ENCODE measurements at places on chromosomes 6 and 20.

GRCh38 chr6:144377586-144378210, 92.6 kb downstream of the UTRN start:
- no peak for DNase-seq

DNA sequence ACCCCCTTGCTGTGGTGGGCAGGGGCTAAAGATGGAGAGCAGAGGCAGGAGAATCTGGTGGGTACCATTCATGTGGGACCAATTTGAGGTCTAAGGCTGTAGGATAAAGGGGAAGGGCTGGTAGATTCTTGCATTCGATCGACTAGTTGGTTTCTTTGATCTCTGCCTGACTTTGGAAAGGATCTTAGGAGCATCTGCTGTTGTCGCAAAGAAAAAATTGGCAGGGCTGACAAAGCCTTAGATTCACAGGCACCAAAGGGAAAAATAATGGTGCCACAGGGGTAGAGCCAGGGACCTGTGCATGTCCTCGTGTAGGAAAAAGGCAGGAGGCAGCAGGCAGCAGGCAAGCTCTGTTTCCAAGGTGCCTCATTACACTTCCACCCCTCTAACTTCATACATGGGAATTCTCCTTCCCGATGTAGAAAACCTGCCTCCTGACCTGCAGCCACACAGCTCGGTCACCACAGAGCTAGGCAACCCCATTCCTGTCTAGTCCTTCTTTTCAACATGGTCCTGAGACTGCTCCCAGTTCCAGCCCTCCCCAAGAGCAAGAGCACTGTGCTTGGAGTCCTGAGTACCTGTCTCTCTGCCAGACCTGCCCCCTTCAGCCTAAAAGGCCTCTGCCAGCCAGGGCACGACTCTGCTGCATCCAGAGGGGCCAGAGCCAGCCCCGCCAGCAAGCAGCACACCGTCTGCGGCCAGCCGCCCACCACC, 71.9 kb downstream of the FGD2 start:
- no peak for DNase-seq

- DNase-seq, result no peak
These were observed 33.3 kb upstream of the TXLNB start for GRCh38 chr6:139325125-139325524.

- DNase-seq, result peak; percentile 55
These were observed 21.5 kb downstream of the OR2B2 start for GRCh38 chr6:27890445-27891319.

DNA sequence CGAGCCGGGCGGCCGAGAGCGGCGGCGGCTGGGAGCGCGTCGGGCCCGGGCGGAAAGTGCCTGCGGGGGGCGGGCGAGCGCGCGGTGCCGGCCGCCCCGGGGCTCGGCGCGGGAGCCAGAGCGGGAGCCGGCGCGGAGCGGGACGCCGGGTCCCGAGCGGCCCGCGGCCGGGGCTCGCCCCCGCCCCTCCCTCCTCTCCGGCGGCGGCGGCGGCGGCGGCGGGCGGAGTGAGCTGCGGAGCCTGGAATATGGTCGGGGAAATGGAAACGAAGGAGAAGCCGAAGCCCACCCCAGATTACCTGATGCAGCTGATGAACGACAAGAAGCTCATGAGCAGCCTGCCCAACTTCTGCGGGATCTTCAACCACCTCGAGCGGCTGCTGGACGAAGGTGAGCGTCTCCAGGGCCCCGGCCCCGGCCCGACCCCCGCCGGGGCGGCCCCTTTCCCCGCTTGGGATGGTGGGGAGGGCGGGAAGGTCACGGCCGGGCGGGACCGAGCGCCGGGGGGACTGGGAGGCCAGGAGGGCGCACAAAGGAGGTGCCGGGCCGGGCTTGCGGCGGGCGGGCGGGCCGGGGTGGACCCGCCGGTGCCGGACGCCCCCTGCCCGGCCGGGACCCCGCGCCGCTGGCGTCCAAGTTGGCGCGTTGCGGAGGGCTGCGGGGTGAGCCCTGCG, 565 bp downstream of the QKI start:
- no peak for DNase-seq

DNA sequence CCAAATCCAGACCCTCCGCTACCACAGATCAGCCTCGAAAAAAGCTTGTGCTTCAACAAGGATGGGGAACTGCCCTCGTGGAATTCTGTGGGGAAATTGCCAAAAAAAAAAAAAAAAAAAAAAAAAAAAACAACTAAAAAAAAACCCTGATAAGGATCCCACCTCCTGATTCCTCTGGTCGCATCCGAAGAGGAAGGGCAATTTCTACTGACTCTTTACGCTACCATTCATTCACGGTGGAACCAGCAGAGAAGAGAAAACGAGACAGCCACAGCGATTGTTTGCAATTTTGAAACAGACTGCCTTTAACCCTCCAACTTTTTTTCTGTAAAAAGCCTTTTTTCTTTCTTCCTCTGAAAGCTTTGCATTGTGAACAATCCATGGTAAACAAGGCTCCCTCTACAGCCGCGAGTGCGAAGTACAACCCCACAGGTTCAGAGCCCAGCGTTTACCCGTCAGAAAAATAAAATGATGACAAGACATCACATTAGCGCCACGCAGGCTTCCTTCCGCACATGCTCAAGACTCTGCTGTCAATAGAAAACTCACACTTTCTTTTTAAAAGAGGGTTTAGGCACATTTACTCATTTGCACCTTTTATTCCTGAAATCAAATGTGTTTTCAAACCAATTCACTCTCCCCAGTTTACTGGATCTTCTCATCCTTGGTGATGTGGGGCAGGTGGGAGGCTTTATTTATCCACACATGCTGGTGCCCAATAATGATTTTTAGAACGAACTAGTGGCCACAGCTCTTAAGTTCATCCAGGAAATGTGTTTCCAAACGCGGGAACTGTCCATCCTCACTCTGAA, 100.0 kb downstream of the NOL4L start:
- peak; percentile 82 for DNase-seq

DNA sequence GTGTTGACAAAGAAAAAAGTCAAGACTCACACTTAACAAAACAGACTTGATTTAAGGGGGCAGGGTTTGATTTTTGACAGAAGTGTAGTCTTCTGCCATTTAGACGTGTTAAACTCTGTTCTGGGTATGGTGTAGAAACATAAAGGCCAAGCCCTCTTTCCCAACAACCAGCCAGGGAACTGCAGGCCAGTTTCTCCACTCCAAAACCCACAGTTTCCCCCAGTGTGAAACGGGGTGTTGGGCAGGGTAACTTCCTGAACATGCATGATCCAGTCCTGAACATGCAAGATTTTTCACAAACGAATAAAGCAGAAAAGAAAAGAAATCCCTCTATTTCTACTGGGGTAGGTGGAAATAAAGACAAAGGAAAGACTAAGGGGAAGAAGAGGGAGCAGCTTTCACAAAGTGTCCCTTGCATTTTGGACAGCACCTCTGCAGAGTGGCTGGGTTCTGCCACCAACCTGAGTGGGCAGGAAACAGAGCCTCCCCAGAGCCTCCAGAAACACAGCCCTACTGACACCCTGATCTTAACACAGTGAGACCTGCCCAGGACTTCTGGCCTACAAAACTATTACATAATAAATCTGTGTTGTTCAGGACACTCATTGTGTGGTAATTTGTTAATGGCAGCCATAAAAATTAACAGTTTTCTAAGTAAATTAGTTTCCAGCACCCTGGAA, 7.5 kb downstream of the APMAP start:
- DNase-seq, result peak; percentile 41

- no peak for DNase-seq
These were observed 5.8 kb upstream of the ME1 start for GRCh38 chr6:83436674-83437073.

GRCh38 chr20:3040086-3040485, 3.3 kb upstream of the GNRH2 start:
- no peak for DNase-seq

GRCh38 chr20:50292591-50293283, 102.1 kb downstream of the CEBPB start:
- DNase-seq, result peak; percentile 95

DNA sequence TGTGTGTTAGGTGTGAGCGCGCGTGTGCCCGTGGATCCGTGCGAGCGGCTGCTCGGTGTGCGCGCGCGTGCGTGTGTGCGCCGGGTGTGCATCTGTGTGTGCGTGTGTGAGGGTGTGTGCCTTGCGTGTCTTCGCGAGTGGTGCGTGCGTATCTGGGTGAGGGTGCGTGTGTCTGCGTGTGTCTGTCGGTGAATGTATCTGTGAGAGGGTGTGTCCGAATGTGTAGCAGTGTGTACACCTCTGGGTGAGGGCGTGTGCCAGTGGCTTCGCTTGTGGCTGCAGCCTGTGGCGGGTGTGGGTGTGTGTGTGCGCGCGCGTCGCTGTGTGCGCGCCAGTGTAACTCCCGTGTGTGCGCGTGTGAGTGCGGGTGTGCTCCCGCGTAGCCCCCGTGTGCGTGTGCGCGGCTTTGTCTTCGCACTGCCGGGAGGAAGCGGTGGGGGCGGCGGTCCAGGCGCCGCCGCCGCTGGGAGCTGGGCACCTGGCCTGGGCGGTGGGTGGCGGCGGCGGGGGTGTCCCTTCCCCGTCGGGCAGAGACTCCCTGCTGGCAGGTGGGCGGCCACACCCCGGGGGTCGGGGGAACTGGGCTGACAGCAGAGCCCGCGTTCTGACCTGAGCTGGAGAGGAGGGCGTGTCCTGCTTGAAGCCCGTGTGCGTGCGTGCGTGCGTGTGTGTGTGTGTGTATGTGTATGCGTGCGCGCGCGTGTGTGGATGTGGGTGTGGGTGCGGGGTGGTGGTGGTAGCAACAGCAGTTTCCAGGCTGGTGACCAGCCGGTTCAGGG, 61.3 kb upstream of the EPB41L1 start:
- peak; percentile 76 for DNase-seq

DNA sequence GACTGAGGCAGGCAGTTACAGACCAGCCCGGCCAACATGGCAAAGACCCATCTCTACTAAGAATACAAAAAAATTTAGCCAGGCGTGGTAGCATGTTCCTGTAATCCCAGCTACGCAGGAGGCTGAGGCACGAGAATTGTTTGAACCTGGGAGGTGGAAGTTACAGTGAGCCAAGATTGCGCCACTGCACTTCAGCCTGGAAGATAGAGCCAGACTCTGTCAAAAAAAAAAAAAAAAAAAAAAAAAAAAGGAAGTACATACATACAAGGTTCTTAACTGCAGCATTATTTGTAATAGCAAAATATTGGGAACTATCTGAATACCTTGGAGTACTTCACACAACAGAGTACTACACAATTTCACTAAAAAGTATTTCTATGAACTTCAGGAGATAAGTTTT, 183.5 kb upstream of the OLIG3 start:
- DNase-seq, result no peak

DNA sequence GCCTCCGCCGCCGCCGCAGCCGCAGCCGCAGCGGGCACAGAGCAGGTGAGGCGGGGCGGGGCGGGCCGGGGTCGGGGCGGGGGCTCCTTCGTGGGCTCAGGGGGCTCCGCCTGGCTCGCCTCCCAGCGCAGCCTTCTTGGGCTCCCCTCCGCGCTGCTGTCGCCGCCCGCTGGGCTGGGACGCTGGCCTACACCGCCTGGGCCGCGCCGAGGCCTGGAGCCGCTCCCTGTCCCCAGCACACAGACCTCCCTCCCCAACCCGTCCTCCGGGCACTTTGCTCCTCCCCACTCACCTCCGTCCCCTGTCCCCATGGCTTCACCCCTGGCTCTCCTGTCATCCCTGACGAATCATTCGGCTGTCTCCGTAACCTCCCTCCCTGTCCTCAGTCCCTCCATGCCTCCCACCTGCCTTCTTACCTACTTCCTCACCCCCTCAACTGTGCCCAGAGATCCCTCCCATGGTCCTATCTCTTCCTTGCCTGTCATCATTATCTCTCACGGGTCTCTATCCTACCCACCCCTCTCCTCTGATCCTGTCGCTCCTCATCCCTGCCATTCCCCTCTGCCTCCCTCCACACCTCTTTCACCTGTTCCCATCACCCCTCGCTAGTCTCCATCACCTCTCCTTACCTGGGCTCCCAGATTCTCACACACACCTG, 512 bp downstream of the TTBK1 start:
- DNase-seq, result no peak

DNA sequence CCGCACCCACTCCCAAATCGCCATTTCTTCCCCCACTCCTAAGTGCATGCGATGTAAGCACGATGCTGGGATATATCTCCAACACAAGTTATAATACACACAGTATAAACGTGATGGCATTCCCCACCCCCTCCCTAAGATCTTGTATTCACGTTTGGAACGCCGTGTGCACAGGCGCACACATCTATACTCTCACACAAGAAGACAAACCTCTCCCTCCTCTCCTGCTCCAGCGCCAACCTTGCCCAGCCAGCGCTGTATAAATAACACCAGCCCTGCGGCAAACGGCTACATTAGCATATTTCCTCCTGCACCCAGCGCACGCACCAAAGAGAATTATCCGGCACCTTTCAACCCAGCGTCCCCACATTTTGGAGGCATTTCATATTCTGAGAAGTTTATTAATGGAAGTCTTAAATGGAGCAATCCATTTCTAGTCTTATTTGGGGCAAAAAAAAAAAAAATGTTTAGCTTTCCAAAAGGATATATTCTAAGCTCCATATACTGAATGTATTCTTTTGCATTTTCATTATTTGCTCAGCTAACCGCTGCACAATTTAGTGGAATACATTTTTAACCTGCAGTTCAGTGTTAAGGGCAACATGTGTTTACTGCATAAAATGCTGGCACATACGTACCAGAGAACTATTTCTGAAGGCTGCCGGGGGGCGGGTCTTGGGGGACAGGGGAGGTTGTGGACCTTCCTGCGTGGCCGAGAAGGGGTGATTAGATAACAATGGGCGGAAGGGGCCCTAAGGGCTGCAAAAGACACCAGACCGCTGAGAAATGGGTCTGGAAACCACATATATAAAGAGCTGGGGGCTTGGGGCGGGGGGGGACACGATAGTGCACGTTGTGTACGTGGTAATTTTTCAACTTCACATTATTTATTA, 1.1 kb upstream of the SLC22A23 start:
- no peak for DNase-seq

- peak; percentile 39 for DNase-seq
These were observed 90.6 kb upstream of the BHLHE23 start for GRCh38 chr20:63097336-63097831.

DNA sequence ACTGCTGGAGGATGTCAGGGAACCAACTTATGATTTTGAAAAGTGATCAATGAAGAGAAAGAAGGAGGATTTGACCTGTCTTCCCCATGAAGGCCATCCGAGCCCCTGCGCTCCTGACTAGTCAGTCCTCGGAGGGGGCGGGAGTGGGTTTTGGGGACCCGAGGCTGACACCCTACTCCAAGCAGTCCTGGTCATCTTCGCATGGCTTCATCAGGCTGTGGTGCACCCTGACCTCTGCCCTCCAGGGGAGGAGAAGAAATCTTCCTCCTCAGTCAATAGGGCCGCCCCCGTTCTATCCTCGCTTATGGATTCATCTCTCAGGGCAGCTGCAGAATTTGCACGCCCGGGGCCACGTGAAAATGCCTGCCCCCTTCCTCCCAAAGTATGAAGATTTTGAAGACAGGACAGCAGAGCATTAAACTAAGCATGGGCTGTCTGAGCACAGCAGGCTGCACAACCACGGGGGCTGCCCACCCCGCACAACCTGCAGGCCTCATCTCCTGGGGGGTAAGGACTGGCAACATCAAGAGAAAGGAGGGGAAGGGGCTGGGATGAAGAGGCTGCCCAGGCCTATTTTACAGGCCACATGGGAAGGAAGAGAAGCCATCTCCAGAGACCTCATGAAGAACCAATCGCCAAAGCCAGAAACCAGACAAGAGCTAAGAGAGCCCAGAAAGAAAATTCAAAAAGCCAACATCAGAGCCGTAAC, 138.1 kb upstream of the PHACTR3 start:
- no peak for DNase-seq

GRCh38 chr6:509676-510075, 118.1 kb downstream of the IRF4 start:
- no peak for DNase-seq
